Vagina (tissue), 2 donors: ENCODE measurements at places on chromosomes 12 and 14.

DNA sequence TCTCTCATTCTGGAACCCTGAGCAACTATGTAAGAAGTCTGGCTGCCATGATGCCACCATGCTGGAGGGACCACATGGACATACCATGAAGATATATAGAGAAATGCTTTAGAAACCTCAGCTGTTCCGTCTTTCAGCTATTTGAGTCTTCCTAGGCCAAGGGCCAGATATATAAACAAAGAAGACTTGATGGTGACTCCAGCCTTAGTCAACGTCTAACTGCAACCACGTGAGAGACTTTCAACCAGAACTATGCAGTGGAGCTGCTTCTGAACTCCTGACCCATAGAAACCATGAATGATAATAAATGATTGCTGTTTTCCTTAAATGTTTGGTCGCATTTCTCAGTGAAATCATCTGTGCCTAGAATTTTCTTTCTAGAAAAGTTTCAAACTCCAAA lies 20.0 kb upstream of the KITLG start:
- no peak for DNase-seq

- peak; percentile 96 for DNase-seq
Observed at GRCh38 chr12:119178544-119179334, at the start of gene HSPB8. Gene HSPB8, plus strand, starts transcription at chr12:119178931. Its CDS starts 382 bp downstream, at chr12:119179313.

DNA sequence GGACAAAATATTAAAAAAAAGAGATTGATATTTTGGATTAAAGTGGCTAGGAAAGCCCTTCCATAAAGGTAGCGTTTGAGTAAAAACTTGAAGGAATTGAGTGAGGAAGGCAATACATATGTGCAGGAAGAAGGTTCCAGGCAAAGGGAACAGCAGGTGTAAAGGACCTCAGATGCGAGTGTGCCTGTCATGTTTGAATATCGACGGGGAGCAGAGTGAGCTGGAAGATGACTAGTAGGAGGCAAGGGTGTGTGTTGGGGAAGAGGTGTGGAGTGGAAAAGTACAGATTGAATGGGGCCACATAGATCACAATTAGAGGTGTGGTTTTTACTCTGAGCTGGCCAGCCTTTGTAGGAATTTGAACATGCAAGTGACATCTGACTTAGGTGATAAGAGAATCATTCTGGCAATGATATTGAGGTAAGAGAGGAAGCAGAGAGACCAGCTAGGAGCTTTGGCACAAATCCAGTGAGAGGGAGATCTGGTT lies 15.0 kb upstream of the FBXO33 start:
- DNase-seq, result no peak

GRCh38 chr12:109147954-109148353 lies 31.6 kb downstream of the ACACB start:
- no peak for DNase-seq

DNA sequence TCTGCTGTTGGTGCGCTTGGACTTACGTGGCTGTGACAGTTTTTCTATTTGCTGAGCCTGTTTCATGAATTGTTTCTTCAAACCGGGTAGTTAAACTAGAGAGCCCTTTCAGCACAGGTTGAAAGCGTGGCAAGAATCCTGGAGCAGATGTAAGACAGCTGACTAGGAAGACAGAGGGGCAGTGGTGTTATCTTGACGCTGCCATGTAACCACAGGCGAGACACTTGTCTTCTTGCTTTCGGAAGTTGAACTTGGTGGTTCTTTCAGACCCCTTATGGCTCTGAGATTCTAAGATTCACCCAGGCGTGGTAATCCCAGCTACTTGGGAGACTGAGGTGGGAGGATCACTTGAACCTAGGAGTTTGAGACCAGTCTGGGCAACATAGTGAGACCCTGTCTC lies 4.3 kb downstream of the EMP1 start:
- no peak for DNase-seq

- DNase-seq, result no peak
Observed at GRCh38 chr14:100780246-100780645, 45.7 kb upstream of the MEG3 start.

GRCh38 chr12:104204690-104205480 lies 10.7 kb upstream of the TXNRD1 start:
- no peak for DNase-seq

DNA sequence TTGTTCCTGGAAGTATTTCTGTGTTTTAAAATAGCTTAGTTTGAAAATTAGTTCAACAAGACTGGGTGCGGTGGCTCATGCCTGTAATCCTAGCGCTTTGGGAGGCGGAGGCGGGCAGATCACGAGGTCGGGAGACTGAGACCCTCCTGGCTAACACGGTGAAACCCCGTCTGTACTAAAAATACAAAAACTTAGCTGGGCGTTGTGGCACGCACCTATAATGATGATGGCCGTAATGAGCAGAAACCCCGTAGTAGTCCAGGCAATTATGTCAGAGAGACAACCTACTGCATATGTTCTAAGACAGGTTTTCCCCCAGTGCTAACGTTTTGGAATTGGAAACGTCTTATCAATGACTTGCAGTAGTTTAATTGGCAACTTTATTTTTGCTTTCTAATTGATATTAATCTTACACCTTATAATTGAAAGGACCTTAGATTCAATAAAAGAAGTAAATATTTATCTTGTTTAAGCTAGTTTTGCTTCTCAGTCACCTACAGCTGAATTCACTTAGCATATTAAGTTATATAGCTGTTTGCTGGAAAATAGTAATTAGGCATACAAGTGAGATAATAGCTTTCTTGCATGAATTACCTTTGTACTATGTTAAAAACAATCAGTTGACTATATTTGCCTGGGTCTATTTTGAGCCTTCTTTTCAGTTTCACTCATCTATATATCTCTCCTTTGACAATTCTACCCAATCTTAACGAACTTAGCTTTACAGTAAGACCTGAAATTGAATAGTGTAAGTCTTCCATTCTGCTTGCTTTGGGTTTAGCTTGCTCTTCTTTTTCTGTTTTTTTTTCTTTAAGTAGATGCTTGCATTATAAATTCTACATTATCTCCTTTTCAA lies 15.6 kb downstream of the CLECL1 start:
- DNase-seq, result no peak

GRCh38 chr12:4120316-4120917 lies 153.1 kb upstream of the CCND2 start:
- DNase-seq, result no peak

DNA sequence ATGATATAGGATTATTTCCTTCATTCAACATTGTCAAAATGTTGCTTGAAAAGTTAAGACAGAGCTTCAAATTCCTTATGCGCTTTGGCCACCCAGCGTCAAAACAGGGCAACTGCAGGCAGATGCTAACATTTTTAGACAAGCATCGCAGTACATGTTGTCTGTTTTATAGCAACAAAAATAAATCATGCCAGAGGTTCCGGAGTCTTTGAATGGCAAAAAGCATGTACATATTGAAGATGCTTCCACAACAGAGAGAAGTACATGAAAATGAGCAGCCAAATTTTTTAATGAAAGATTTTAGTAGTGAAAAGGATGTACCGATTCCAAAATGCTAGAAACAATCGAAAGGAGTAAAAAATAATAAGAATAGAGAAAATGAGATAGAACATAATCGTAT lies 49.8 kb upstream of the USP15 start:
- no peak for DNase-seq

GRCh38 chr12:104358353-104359003 lies 54.9 kb downstream of the EID3 start:
- no peak for DNase-seq

DNA sequence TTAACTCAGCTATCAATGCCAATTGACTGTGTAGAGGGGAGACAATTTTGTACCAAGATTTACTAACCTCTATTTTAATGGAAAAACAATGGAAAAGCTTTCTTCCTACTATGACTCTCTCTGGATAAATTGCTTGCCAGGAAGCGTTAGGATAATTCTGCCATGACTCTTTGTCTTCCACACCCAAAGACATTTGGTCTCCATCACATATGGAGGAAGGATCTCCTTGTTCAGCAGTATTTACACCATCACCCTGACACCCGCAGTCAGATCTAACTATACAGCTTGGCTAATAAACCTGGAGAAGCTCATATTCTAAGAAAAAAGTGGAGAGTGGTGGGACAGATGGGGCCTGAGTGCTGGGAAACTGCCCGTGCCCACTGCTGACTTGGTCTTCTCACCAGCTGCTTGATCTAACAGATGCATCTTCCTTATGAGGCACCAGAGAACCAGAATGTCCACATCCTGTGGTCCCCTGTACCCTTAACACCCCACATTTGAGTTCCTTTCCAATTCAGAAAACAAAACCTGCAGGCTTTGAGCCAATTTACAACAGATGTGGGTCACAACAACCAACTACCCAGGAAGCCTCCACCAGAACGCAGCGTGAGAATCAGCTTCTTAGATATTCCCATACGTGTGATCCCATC lies 154.0 kb downstream of the DAD1 start:
- no peak for DNase-seq

DNA sequence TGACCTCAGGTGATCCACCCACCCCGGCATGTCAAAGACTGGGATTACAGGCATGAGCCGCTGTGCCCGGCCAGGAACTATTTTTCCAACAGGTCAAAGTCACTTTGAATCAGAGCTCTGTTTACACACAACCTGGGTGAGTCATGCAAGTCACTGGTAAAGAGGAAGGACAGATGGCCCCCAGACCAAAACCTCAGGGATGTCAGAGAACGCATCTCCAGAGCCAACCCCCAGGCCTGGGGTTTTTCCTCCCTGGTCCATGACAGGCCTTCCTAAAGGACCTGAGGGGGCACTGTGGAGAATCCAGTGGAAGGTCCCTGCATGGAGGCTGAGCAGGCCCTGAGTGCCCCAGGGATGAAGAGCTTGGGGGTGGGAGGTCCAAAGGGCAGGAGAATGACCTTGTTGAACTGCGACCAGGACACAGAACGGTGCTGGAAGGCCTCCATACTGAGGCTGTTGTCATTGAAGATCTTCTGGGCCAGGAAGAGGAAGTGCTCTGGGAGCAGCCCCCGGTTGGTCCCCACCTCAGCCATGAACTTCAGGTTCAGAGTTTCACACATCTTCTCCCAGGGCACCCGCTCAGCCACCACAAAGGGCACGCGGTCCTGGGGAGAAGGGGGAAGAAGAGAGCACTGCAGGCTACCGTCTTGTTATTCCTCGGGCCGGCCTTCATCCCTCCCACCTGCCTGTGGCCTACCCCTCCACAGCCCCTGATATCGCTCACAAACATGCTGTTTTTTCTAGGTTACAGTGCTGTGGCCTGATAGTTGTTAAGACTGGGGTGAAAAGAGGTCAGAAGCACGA lies 9.1 kb downstream of the STAT6 start:
- DNase-seq, result peak; percentile 84

DNA sequence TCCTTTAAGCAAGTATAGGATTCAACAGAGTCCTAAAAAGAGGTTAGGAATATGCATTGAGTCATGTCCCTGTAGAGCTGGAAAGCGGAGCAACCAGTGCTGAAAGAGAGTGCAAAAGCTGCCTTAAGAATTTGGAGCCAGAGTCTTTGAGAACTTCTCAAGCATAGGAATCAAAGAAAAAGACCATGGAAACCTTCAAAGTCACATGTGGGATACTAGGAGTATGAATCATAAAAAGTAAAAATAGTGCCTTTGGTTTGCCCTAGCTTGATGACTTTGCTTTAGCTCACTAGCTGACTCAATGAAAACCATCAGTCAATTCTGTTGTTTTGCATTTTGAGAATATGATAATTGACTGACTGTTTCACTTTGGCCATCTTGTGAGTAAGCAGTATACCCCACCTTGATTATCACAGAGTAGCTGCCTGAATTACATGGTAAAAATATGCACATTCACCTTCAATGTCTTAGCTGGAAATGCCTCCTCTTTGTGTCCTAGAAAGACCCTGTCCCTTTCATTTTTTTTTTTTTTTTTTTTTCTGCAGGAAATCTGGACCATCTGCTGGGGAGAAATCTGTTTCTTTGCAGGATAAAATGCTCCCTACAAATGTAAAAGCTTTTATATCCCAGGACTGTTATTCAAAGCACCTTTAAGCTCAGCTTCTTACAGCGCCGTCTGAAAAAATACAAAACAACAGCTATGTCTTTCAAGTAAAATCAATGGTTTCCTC lies 248.6 kb upstream of the KRR1 start:
- DNase-seq, result no peak

DNA sequence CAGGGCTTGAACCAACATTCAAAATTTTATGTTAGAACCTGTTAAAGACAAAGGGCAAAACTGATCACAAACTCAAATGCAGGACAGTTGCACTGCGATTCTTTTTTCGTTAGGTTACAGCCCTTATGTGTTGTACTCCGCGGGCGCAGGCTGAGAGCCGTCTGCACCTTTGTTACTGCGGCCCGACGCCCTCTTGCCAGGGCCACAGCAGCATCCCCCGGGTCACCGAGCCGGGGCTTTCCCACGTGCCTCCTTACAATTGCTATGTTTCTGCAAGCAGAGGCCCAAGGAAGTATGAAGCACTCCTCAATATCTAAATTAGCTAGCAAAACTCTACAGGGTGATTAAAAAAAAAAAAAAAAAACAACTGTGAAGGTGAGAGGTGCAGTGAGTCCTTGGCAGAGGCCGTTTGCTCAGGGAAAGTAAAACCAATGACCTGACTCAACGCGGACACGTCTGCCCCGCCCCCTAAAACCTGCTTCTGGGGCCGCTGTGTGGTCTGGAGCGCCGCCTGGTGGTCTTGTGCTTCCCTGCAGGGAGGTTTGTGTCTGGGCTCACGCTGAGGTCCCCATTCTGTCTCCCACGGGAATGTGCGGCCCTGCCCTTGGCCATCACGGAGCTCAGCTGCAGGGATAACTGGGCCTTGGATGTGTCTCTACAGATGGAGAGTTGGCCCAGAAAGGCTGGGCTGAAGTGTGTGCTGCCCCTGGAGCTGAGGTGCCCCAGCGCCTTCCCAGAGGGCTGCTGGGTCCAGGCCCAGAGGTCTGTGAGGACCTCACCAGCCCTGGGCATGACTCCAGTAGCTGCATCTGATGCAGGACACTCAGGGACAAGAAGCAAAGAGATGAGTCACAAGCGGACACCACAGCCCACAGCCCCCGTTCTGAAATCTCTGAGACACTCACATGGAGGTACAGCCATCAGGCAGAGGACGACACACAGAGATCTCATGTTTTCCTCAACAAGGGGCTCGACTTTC lies 418.5 kb downstream of the TMEM121 start:
- no peak for DNase-seq

DNA sequence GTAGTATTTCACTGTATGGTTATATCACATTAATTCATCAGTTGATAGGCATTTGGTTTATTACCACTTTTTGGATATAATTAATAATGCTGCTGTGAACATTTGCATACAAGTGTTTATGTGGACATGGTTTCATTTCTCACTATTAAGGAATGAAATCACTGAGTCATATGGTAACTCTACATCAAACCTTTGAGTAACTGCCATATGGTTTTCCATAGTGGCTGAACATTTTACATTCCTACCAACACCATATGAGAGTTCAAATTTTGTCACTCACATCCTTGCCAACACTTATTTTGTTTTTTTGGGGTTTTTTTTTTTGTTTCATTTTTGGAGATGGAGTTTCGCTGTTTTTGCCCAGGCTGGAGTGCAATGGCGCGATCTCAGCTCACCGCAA lies 30.2 kb upstream of the EAPP start:
- no peak for DNase-seq

- DNase-seq, result no peak
Observed at GRCh38 chr12:12819221-12819620, 6.1 kb downstream of the DDX47 start.

- DNase-seq, result no peak
Observed at GRCh38 chr12:71955970-71956369, 17.3 kb downstream of the TPH2 start.
